ENCODE measurements at places on chromosomes 6 and 20. TPM values are rescaled to one million over a fixed set of nuclear protein-coding genes. Genes with fewer than 3 reads are reported as not detected.

The SRSF12 gene
- 0.81 TPM for total RNA-seq

The HLA-DOB gene
- total RNA-seq, result 1.3 TPM

The KIF13A gene
- 25.3 TPM for total RNA-seq

The BTN1A1 gene
- total RNA-seq, result not detected

The C6orf163 gene
- 0.81 TPM for total RNA-seq

The TMEM217 gene
- 13.7 TPM for total RNA-seq
